ENCODE measurements at places on chromosomes 12 and 14.

DNA sequence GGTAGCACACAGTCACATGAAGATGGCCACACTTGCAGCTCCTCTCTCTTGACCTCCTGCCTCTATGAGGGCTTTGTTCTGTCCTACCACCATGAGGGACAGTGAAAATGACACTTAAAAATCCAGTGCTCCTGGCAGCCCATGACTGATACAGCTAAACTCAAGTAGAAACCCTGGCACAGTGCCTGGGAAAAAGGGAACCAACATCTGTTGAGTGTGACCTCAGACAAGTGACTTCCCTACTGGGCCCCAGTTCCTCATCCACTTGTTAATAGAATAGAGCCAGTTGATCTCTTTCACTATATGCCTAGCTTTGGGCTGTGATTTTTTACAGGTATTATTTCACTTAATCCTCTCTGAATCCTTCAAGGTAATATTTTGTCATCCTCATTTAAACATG lies 4.8 kb downstream of the GUCY2C start:
- DNase-seq, result peak; percentile 39

DNA sequence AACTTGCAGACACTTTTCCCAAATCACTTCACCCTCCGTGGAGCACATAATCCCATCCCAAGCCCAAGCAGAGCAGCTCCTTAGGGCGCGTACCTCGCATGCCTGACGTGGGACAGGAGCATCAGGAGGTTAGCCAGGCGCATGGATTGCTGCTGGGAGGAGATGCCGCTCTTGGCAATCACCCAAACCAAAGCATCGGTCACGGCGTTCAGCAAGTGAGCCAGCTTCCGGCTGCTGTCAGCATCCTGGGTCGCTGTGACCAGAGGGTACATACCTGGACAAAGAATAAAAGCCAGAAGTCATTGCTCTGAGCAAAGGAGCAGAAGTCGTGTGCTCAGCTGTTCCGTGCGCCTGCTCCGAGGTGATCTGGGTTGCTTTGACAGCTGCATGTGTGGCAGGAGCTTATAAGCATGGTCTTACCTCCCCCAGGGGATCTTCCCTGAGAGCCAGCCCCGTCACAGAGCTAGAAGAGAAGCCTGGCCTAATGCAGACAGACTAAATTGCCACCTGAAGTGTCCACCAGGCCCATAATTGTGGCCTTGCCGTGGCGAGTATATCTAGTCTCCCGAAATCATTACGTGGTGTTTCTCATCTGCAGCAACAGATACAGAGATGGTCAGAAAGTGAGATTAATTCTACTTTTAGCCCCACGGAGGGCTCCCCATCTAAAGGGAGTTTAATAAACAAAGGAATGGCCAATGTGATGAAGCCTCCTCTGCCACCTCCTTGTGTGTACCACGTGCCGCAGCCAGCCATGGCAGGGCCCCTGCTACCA lies 59.1 kb downstream of the ESR2 start:
- DNase-seq, result no peak

DNA sequence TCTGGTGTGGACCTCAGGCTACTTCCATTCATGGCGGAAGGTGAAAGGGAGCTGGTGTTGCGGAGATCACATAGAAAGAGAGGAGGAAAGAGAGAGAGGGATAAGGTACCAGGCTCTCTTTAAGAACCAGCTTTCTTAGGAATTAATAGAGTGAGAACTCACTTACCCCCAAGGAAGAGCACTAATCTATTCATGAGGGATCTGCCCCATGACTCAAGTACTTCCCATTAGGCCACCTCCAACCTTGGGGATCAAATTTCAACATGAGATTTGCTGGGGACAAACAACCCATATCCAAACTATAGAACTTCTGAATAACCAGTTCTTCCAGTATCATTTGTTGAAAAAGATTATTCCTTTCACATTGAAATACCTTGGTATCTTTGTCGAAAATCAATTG lies 34.0 kb upstream of the C2CD5 start:
- no peak for DNase-seq

DNA sequence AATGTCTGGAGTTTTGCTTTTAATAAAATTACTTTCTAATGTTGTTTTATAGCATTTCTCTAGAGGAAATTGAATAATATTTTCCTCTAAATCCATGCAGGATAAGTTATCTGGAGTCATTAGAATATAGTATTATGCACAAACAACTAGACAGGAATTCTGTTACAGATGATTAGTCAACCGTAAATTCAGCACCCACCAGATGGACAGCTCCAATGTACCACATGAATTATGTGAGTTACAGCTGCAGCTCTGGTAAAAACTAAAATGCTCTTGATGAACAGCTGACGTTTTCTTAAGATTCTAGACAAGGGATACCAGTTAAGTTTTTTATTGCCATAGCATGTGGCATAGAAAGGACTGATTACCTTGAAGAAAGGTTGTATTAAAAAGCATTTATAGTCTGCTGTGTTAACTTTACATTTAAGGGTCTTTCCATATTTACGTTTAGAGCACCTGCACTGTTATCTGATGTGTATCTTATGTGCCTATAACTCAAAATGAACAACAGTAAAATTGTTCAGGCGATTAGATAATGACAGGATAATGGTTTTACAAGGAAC lies 321.4 kb upstream of the LRFN5 start:
- peak; percentile 55 for DNase-seq

- DNase-seq, result no peak
These were observed 13.9 kb upstream of the KRT8 start for GRCh38 chr12:52918784-52919183.

GRCh38 chr12:122244565-122245371 lies 18.9 kb upstream of the DIABLO start:
- no peak for DNase-seq

- DNase-seq, result no peak
These were observed 204.8 kb upstream of the IGF1 start for GRCh38 chr12:102685172-102685571.

- no peak for DNase-seq
These were observed 149.0 kb upstream of the GSC start for GRCh38 chr14:94918896-94919295.

DNA sequence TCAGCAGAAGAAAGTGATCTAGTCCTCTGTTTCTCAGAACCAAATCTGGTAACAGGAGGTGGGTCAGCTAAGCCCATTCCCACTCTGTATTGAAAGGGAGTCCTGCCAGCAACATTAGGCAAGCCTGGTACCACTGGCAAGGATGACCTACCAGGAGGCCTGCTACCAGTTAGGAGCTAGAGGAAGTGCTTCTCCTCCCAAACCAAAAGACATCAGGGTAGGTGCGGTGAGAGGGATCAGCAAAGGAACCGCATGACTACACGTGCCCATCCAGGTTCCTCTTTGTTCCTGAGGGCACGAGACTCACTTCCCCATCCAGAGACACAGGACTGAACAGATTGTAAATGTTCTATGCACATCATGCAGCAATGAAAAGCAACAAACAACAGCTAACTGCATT lies 2.8 kb downstream of the KLRC4 start:
- no peak for DNase-seq

- DNase-seq, result no peak
These were observed 105.8 kb downstream of the KCNC2 start for GRCh38 chr12:75103822-75104221.

DNA sequence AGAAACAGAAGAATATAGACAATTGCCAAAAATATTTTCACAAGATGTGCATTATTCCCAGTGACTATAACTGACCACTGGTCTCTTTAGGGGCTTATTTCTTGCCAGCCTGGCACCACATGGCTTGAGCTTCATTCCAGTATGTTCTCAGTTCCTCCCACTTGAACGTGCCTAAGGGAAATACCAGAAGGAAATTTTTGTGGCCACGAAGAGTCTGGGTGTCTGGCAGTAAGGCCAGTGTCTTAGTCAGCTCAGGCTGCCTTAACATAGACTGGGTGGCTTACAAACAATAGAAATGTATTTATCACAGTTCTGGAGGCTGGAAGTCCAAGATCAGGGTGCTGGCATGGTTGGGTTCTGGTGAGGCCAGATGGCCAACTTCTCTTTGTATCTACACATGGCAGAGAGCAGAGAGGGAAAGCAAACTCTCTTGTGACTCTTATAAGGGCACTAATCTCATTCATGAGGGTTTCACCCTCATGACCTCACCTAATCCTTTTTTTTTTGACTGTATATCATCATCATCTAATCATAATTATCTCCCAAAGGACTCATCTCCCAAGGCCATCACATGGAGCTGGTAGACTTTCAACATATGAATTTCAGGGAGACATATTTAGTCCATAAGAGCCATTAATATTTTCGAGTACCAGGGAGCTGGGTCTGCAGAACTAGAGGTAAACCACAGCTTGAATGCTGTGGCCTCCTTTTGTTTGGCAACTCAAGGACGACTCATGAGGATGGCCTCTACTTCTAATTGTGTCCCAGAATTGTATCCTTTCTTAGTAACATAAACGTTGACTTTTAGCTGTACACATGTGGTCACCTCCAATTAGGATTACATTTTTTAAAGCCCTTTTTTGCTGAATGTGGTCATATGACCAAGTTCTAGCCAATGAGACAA lies 5.1 kb upstream of the SMOC1 start:
- DNase-seq, result no peak

DNA sequence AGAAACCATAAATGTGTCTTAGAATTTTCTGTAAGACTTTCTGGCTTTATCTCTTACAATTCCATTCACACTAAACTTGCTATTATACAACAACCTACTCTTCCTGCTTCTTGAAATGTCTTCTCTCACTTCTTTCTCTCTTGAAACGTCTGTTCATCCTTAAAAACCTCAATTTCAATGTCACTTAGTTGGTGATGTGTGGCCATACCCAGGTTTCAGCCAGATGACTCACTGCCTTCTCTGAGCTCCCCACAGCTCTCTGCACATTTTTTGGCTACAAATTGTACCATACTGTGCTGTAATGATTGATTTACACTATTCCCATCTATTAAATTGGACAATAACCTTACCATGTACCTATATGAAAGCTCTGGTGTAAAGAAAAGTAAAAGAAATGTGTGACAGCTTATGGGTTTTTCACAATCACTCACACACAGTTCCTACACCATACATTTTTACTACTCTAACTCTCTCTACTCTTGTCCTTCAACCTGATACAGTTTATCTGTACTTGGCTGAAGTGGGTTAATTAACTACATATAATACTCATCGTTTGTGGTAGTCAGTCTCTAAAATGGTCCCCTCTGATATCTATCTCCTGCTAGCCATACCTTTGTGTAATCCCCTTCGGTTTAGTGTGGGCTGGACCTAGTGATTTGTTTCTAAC lies 222.1 kb downstream of the NELL2 start:
- no peak for DNase-seq

- DNase-seq, result no peak
These were observed 12.5 kb downstream of the TAMALIN start for GRCh38 chr12:52019113-52019770.

DNA sequence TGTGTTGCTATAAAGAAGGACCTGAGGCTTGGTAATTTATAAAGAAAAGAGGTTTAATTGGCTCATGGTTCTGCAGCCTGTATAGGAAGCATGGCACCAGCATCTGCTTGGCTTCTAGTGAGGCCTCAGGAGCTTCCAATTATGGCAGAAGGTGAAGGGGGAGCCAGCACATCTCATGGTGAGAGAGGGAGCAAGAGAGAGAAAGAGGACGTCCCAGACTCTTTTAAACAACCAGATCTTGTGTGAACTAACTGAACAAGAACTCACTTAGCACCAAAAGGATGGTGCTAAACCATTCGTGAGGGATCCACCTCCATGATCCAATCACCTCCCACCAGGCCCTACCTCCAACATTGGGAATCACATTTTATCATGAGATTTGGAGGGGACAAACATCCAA lies 6.1 kb upstream of the SNAPC1 start:
- DNase-seq, result no peak

DNA sequence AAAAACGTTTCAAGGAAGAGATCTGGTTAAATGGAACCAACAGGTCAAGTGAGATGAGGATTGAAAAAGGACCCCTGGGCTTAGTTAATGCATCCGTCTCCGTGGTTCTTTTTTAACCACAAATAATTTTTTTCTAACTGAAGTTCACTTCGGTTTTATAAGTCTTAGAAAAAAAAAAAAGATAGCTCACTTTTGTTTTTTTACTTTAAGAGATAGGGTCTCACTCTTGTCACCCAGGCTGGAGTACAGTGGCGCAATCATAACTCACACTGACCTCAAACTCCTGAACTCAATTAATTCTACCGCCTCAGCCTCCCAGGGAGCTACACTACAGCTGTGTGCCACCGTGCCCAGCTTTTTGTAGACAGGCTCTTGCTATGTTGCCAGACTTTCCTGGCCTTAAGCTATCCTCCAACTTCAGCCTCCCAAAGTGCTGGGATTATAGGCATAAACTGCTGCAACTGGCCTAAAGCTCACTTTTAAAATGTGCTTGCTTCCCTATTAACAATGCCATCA lies 11.8 kb downstream of the HNRNPC start:
- DNase-seq, result no peak

GRCh38 chr12:22856178-22856577 lies 231.2 kb downstream of the ETNK1 start:
- peak; percentile 18 for DNase-seq

DNA sequence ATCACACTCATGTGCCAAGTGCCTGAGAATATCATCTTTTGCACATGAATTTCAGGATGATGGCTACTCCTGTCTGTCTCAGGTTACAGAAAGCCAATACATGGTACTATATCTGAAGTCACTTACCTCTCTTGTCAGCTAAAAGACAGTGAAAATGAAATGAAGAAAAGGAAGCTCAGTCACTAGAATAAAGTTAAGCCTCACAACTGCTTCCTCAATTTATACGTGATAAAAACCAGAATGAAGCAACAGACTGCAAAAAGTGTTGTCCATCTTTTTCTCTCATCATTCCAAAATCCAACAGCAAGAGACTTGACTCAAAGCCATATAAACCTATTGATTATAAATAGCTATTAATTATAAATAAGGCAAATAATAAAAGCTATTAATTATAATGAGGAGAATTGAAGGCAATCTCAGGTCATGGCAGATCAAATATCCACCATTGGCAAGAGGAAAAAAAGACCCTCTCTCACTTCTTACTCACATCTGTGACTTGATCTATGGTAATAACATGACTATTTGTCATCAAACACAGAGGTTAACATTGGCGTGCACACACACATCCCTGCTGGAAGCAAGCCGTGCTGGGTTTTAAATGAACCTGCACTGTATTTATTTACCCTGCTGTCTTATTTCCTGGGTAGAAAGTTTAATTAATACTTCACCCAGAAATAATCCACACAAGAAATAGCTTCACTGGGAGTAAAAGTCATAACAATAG lies 10.0 kb downstream of the NIN start:
- no peak for DNase-seq

DNA sequence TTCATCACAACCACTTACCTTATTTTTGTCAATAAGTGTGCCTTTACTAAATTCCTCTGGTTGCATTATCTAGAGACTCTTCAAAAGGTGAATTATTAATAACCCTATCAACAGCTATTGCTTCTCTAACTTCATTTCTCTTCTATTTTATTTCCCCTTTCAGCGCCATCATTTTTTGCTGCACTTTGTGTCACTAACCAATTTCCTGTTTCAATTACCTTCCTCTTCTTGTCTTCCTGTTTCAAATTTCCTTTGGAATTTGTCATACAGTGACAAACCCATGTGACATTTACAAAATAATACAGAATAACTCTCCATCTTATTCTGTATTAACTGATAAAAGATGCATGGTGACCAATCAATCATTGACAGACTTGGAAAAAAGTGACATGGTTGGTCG lies 12.2 kb upstream of the CLEC2A start:
- DNase-seq, result no peak

- no peak for DNase-seq
These were observed 10.7 kb upstream of the MCRS1 start for GRCh38 chr12:49578471-49579112.

Measured in muscle of arm (tissue), 14 donors.